ENCODE measurements at places on chromosomes 11 and 22. TPM values are rescaled to one million over a fixed set of nuclear protein-coding genes. Genes with fewer than 3 reads are reported as not detected.

Gene PYGM
- total RNA-seq: 2.6 TPM

DNA sequence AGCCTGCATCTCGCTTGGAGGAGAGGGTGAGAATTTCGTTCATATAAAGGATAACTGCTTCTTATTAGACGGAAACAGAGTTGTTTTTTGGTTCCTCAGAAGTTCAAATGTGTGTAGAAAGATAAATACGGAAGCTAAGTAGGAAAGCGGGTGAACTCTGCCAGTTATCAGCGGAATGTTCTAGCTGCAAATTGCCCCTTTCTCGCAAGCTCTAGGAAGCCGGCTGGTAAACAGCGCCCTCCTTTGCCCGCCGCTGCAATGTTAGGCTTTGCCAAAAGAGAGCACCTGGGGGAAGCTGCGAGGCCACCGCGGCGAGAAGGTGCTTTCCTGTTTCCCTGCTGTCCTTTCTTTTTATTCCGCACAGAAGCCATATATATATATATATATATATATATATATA lies 67.0 kb downstream of the IGLL5 start:
- no peak for DNase-seq

DNA sequence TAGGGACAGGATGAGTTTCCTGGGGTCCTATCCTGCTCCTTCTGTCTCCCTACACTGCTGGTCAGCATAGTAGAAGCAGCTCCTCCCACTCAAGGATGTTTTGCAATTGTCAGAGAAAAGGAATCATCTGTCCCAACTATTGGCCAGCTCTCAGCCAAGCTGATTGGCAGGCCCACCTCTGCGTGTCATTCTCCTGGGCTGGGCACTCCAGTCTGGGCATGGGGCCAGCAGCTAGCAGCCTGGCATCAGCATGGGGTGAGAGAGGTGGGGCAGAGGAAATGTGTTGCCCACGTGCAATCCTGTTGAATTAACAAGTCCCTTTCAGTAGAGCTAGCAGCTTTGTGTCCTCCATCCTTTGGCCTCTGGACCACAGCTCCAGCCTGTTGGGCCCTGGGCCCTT lies 14.1 kb downstream of the ANKK1 start:
- peak; percentile 80 for DNase-seq

DNA sequence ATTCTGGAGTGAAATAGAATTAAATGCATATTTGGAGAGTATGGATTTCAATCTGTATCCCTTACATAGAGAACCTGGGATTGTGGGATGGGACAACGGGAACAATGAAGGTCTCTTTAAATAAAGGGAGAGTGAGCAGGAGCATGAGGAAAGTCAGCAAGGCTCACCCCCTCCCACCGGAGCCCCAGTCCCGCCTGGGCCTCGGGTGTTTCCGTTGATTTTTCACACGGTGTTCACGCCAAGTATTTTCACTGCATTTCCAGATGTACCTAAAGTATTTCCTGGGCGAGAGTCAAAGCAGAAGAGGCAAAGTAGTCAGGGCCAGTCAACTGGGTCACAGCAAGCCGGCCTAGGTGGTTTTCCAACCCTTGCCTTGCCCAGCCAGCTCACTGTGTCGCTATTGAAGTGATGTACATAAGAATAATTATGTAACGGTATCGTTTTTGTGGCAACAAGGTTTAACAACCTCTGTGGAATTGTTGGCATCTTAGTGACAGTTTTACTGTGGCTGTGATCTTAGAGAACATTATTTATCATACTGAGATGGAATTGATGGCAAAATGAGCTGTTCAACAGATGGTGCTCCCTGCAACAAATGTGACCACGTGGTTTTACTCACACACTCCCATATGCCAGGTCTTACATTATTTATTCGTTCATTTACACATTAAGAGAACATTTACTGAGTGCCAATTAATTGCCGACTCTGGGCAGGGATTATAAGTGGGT lies 177.3 kb downstream of the ADAMTS15 start:
- DNase-seq: no peak

- no peak for DNase-seq
These were observed 39.7 kb downstream of the YWHAH start for GRCh38 chr22:31983911-31984656.

DNA sequence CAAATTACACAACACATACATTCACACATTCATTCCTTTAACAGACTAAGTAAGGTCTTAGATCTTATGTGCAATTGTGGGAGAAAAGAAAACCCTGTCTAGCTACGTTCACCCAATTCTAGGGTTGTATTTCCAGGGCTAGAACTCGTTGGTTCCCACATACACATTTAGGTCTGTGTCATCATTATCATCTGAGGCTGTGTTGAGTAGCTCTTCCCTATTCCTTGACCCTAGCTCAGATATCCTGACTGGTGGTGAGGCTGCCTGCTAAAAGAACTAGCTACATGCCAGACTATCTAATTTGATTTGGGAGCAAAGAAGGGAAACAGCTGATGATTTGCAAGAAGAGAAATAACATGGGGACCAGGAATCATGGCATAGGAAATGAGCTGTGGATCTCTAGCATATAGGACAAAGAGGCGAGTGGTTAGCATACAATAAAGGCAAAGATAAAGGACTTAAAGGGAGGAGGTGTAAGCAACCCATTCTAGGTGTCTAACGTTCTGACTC lies 27.5 kb upstream of the OR10G7 start:
- no peak for DNase-seq
